ENCODE measurements at places on chromosomes 2 and 18.

GRCh38 chr2:191385416-191386160 is 140.4 kb downstream of the MYO1B start:
- DNase-seq: no peak

DNA sequence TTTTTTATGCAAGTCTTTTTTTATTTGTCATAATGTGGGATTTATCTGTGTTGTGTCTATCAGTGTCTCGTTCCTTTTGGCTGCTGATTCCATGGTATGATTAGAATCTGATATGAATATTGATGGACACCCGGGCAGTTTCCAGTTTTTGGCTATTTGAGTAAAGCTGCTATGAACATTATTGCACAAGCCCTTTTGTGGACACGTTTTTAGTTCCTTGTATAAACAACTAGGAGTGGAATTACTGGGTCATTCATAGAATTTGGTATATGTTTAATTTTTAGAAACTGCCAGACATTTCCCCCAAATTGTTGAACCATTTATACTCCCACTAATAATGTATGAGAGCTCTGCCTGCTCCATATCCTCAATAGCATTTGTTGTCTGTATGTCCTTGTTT is 26.6 kb downstream of the HK2 start:
- DNase-seq: no peak

DNA sequence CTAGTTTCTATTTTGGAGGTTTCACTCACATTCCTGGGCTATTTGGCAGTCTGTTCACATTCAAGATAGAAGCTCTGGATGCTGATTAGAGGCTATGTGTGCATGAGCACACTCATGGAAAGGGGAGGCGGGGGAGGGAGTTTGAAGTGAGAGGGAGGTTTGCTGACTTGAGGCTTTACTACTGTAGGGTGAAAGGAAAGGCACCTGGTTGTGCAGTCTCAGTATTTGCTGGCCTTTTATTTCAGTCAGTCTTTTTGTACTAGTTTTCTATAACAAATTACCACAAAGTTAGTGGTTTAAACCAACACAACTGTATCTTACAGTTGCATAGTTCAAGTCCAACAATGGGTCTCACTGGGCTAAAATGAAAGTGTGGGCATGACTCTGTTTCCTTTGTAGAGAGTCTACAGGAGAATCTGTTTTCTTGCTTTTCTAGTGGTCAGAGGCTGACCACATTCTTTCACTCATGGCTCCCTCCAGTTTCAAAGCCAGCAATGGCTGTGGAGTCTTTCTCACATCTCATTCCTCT is 47.7 kb upstream of the NR4A2 start:
- DNase-seq: no peak

- no peak for DNase-seq
These were observed 17.0 kb downstream of the RRM2 start for GRCh38 chr2:10139536-10139935.

GRCh38 chr2:68388772-68389171 is 23.7 kb downstream of the PLEK start:
- no peak for DNase-seq
